ENCODE measurements at places on chromosomes 7 and 10. TPM values are rescaled to one million over a fixed set of nuclear protein-coding genes. Genes with fewer than 3 reads are reported as not detected.

The OLAH gene
- not detected for total RNA-seq

GRCh38 chr10:73079779-73080541, 16.7 kb downstream of the P4HA1 start:
- DNase-seq = no peak

The FUOM gene
- 17.1 TPM for total RNA-seq

The TCERG1L gene
- not detected for total RNA-seq

DNA sequence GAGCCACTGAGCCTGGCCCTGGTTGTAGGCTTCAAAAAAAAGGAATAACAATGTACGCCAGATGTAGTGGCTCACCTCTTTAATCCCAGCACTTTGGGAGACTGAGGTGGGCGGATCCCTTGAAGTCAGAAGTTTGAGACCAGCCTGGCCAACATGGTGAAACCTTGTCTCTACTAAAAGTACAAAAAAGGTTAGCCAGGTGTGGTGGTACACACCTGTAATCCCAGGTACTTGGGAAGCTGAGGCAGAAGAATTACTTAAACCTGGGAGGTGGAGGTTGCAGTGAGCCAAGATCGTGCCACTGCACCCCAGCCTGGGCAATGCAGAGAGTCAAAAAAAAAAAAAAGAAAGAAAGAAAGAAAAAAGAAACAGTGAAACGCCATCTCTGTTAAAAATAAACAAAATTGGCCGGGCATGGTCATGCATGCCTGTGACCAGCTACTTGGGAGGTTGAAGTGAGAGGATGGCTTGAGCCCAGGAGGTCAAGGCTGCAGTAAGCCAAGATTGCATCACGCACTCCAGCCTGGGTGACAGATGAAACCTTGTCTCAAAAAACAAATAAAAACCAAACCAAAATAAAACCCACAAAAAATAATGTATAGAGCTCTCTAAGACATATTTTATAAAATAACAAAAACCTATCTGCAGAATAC, 4.7 kb upstream of the KLHDC10 start:
- DNase-seq = no peak

The MEOX2 gene
- total RNA-seq = not detected

GRCh38 chr7:124027236-124027635, 5.6 kb downstream of the TMEM229A start:
- no peak for DNase-seq

The SLC18A3 gene
- total RNA-seq = not detected

GRCh38 chr7:151316896-151317295, 24.7 kb upstream of the NUB1 start:
- no peak for DNase-seq

Data from naive thymus-derived CD8-positive, alpha-beta T cell (primary cell).